ENCODE measurements at places on chromosomes 12 and 14. TPM values are rescaled to one million over a fixed set of nuclear protein-coding genes. Genes with fewer than 3 reads are reported as not detected.

The LRRC43 gene
- total RNA-seq = 1.5 TPM

DNA sequence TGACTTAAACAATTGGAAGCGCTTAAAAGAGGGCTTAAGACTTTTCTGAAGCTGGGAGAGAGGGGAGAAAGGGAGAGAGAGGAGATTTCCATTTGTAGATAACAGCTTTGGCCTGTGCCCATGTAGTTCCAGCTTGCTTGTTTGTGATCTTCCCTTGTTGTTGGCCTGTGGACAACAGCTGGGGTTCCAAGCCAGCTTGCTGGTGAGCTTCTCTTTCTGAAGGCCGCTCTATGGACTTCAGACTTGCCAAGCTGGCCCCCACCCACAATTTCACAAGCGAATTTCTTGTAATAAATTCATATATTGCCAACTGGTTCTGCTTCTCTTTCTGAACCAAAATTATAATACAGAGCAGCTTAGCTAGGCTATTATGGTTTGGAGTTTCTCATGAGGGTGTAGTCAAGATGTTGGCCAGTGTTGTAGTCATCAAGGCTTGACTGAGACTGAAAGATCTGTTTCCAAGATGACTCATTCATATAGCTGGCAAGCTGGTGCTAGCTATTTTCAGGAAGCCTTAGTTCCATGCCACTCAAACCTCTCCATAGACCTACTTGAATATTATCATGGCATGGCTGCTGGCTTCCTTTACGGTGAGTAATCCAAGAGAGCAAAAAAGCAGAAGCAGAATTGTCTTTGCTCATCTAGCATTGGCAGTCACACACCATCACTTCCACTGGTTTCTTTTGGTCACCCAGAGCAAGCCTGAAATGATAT lies 89.4 kb downstream of the ATP23 start:
- no peak overlapping the region for H3K27ac ChIP-seq
- no peak overlapping the region for H3K4me3 ChIP-seq
- H3K4me1 ChIP-seq = no peaks in the 10 kb centered on the region

The CEP170B gene
- 17.8 TPM for total RNA-seq

DNA sequence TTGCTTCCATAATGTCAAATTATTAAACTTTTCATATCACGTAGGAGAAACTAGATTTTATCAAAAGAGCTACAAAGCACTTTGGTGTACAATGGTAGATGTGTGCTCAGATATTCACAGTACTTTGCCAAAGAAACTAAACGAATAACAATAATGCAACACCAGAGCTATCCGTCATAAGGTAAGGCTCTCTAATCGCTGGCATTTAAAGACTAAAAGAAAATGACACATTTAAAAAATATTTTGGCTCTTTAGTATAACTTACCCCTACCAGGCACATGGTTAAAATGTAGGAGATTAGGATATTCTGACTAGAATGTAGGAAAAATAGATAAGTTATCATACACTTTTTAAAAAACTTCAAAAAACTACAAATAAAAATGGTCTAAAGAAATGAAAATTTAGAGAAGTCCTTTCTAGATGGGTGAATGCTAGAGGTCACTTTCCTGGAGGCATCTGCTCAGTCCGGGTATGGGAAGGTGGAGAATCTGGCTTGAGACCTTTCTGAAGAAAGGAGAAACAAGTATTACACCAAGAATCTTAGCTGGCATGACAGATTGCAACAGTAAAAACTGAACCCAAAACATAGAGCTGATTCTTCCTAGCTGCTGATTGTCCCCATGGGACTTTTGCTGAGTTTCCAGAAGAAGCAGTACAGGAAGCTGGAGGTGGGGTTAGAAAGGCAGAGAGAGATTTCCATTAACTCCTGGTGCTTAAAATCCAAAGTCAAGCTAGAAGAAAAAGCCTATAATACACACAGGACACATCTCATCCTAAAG lies 67.9 kb downstream of the FAR2 start:
- no peak overlapping the region for H3K27ac ChIP-seq
- DNase-seq = no peak
- no peaks in the 10 kb centered on the region for H3K36me3 ChIP-seq
- H3K4me1 ChIP-seq = no peaks in the 10 kb centered on the region
- no peaks in the 10 kb centered on the region for H3K27me3 ChIP-seq

DNA sequence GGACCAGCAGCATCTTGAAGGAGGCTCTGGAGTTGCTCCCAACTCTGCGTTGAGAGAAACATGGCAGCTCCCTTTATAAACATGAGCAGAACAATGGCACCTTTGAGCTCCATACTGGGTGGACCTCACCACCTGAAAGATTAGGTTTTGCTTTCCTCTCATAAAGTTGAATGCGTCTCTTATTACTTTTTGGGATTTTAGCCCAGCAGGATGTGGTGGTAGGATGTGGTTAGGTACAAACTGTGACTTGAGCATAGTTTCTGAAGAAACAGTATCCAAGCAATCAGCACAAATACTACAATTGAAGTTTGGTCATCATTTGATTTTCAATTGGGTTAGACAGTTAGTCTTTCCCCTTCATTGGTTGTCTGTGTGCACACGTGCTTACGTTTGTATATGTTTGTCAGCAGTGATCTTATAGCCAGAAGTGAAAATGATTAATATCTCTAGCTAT lies at the start of gene PRR4:
Gene PRR4 (minus strand): TSS at position 51 of the 454 bp plus-strand sequence. CDS start 38 bp downstream, at position 13.
- H3K4me1 ChIP-seq = no peaks in the 10 kb centered on the region
- no peak within 1 kb of the TSS for H3K27ac ChIP-seq
- no peaks in the 10 kb centered on the region for H3K36me3 ChIP-seq
- no peak for DNase-seq
